ENCODE measurements at places on chromosomes 1 and 21.

- no peak for DNase-seq
These were observed 55.2 kb downstream of the SELENOF start for GRCh38 chr1:86858524-86859261.

- no peak for DNase-seq
These were observed 194.3 kb downstream of the RPS6KC1 start for GRCh38 chr1:213245260-213245910.

DNA sequence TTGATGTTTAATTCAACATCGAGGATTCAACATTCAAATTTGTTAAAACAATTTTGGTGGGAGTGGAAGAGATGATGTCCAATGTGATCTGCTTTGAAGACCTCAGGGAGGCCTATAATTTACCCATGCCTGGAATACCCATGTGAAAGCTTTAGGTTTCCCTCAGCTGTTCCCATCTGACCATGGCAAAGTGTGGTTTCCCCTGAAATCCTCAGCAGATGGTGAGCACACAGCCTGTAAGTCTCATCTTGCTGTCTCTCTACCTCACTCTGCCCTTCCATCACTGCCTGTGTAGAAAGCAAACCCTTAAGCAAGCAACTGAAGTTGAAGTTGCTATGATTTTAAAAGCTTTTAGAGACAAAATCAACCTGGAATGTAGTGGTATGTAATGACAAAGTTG lies 80.1 kb upstream of the ATF3 start:
- DNase-seq = no peak

DNA sequence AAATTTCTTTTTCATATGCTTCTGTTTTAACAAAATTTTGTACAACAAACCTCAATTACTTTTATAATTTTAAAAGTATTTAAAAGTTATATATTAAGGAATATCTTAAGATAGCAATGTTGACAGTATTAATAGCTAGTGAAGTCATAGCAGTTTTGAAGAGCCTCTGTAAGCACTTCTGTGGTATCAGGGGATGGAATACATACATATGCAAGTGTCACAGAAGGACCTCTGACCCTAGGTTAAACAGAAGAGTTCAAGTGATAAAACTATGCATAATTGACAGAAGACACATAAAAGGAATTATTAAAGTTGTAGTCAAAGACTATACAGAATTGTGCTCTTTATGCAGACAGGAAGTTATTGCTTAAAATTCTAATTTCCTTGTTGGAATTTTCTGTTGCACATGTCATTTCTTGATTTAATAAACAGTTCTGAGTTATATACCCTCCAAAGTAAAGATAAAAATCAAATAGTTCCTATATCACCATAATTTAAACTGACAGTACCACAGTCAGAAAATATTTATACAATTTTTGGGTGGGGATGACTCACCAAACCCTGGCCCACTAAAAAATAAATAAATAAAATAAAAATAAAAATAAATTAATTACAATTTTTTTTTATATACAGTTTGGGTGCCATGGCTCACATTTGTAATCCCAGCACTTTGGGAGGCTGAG lies 27.1 kb downstream of the IPP start:
- no peak for DNase-seq

DNA sequence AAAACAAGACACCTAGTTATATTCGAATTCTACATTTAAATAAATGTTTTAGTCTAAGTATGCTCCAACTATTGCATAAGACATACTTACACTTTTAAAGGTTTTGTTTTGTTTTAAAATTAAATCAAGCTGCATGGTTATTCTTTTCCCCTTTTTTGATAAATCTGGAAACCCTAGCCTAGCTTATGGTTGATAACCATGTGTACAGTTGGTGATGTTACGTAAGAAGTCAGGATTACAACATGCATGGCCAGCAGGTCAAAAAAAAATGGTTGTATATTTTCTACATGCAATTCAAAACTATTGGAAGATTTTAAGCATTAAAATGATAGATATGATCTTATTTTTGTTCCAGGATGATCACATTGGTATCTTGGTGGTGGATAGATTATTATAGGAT lies 1600.6 kb downstream of the PLA2G4A start:
- no peak for DNase-seq

GRCh38 chr1:1106510-1107221 lies 9.2 kb downstream of the C1orf159 start:
- DNase-seq = no peak

DNA sequence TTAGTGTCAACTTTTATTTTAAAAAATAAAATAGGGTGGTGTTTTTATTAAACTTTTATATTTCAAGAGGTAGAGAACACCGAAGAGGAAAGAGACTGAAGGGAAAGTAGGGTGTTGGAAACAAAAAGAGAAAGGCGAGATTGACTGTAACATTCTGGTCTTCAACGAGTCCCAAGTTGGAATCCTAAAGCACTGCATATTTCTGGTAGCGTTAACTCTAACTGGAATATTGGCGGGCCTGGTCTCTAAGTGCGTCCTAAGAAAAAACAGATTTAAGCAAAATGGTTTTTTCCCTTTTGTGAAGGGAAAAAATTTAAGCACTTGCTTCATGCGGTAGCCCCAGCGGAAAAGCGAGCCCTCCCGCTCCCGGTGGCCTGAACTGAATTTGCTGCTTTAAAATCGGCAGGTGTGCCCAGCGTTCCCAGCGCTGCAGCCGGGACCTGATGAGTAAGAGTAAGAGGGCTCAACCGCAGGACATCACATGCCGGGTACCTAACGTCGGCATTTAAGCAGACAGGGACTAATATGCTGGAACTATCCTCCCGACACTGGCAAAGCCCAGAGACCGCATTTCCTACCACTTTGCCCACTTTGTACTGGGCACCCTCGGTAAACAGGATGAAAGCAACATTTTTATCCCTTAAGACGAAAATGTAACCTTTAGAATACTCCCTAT lies 30.5 kb upstream of the NFIA start:
- DNase-seq = no peak

DNA sequence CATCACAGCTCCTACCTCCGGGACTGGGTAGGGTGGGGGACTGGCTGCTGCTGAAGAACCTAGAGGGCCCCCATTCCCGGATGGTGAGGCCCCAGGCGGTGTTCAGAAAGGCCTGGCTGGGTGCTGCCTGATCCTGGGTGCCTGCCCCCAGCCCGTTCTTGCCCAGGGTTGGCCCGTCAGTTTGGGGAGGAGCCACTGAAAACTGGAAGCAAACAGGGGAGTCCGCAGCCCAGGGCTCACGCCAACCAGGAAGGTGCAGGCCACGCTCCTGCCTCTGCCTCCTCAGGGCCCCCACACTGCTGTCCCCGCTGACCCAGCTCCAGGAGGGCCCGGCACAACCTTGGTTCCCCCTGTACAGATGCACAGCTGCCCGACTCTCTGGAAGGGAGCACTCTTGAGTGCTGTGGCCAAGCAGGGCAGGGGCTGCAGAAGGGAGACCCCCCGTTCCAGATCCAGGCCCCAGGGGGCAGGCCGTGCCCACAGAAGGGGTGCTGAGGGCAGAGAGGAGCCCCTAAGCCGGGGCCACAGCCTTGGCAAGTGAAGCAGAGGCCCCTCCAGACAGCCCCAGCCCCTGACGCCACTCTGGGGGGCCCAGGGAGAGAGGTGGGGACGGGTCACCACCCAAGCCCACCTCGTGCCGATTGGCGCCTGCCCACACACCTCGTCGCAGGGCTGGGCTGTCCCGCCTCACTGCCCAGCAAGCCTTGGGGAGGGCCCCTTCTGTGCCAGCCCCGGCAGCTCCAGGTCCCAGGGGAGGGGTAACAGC lies 5.5 kb downstream of the C1QTNF12 start:
- DNase-seq = no peak

GRCh38 chr1:236201786-236202185 lies 59.4 kb downstream of the GPR137B start:
- DNase-seq = no peak

DNA sequence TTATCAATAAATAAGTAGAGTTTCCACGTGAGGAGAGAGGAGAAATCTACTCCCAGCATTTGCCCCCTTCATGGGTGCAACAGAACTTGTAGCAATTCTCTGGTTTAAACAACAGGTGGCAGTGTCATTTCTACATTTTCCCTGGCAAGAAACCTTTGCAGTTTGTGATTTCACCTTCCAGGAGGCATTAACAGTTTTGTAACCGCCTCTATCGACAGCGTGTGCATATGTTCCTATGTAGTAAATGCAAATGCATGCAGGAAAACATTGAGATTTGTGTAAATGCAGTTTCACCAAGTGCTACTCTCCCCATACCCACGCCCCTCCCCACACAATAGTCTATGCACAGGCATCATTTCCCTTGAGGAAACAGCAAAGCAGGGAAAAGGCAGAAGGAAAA lies 494.7 kb downstream of the SMYD3 start:
- DNase-seq = no peak

DNA sequence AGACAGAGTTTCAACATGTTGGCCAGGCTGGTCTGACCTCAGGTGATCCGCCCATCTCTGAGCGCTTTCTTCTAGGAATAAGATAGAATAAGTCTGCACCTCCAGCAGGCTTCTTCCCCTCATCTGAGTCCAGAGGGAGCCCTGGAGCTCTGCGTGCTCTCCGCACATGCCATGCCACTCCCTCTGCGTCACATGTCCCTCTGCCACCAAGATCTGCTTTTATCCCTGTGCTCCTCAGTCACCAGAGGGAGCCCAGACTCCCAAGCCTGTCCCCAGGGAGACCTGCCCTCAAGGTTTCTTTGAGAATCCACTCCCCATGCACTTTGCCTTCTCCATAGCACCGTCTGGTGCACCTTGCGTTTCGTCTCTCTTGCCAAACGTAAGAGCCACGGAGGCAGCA lies 213.0 kb downstream of the CAMTA1 start:
- DNase-seq = no peak

- no peak for DNase-seq
These were observed 27.1 kb downstream of the RIMS3 start for GRCh38 chr1:40638097-40639036.

DNA sequence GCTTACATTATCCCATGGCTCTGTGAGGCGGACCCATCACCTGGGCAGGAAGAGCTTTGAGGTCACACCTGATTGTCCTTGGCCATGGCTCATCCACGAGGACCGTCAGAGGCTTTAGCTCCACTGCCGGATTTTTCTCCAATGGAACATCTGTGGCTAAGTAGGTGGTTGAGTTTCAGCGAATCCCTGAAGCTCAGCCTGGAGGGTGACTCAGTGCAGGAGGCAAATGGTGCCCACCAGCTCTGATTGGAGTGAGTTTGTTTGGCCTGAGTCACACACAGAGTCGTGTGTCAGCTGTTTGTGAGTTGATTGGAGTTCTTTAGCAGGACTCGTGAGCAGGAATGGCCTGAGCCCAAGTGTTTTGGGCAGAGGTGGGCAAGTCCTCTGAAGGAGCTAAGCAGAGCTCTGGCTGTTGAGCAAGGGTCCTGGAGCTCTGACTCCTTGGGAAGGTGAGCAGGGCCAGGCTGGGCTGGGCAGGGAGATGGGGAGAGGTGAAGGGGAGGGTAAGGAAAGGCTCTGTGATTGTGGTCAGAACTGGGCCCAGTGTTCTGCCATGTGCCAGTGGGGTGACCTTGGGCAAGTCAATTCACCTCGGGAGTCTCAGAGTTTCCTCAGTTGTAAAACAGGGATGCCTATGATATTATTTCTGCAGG lies 2.0 kb downstream of the SLC6A17 start:
- DNase-seq = no peak

- no peak for DNase-seq
These were observed 42.5 kb upstream of the ECE1 start for GRCh38 chr1:21332554-21333311.
